ENCODE measurements at places on chromosomes 3 and 15.

DNA sequence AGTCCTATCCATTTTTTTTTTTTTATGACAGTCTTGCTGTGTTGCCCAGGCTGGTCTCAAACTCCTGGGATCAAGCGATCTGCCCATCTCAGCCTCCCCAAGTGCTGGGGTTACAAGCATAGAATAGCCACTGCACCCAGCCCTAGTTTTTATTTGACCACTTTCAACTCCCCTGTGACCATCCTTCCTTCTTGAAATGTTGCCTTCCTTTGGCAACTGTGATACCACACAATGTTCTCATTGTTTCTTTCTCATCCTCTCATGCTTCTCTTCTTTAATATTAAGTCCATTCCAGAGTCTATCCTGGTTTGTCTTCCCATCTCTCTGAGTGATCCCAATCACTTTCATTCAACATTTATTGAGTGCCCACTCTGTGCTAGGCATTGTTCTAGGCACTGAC is 7.9 kb upstream of the GPD1L start:
- DNase-seq, result no peak

DNA sequence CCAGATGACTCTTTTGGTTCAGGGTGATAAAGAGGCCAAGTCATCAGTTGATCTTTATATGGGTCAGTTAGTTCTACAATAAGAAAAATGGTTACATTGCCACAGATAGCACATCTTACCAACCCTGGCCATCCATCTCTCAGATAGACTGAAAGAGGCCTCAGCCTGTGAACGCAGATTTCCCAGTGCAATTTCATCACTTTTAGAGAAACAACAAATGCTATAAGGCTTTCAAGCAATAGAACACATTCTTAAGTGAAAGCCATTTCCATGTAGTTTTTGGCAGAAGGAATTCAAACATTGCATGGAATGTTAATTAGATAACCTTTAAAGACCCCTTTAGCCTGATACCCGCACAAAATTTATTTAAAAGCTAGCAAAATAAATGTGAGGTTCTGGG is 200.6 kb upstream of the ZBTB20 start:
- no peak for DNase-seq

GRCh38 chr15:100191161-100191560 is 150.6 kb downstream of the ADAMTS17 start:
- no peak for DNase-seq

- no peak for DNase-seq
Measured at GRCh38 chr3:112984485-112984884, 6.3 kb upstream of the GTPBP8 start.

DNA sequence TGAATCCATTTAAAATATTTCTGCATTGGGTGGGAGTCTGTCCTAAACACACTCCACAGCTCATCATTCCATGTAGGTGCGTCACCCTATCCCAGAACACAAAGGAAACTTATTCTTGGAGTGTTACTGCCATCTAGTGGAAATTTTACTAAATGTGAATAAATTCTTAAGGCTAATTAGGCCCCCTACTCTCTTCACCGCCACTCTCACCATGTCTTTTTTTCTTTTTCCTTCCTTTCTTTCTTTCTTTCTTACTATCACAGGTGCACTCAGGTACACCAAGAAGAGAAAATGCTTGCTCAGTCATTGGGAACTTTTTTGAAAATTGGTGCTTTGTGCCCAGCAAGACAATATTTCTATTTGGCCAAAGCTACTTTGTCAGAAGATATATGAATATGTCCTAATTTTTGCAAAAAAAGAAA is 26.4 kb upstream of the ATP8B4 start:
- DNase-seq, result no peak

GRCh38 chr15:56964182-56964581 is 45.7 kb downstream of the TCF12 start:
- DNase-seq, result no peak

DNA sequence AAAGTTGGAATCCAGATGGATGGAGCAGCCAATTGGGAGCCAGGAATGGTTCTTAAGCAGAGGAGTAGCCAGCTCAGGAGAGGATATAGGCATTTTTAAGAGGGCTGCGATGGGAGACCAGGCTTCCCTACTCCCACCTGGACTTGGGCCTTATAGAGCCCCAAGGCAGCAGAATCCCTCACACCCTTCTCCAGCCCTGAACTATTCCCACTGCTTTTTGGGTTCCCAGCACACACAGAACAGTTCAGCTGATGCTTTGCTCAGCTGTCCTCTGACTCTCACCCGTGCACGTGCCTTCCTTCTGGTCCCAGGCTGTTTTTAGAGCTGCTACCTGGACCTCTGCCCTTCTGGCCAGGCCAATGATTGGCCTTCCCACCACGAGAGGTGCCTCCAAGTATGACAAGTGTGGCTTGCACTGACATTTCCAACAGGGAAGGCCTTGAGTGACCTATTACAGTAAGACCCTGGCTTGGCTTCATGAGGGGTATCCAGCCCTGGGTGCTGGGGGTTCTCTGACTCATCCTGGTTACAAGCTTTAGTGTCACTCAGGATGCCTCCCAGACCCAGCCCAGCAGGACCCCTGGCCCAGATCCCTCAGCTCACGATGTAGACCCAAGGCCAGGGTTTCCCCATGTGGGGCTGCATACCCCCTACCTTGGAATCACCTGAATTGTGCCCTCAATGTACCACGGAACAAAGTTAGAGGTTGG is 25.2 kb downstream of the NOX5 start:
- DNase-seq, result no peak

DNA sequence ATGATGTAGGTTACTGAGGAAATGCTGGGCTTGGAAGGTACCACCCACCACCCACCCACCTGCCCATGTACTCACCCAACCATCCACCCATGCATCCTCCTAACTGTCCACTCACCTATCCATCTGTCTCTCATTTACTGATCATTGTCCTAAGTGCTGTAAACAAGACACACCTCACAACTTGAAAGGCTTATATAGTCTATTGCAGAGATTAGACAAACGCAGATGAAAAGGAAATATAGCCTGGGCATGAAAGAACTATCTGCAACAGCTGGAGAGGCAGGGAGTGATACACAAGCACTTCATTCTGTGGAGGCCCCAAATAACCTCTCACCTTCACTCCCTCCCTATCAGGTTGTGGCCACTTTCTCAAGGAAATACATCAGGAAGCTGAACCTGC is 54.0 kb downstream of the DAPK2 start:
- no peak for DNase-seq

DNA sequence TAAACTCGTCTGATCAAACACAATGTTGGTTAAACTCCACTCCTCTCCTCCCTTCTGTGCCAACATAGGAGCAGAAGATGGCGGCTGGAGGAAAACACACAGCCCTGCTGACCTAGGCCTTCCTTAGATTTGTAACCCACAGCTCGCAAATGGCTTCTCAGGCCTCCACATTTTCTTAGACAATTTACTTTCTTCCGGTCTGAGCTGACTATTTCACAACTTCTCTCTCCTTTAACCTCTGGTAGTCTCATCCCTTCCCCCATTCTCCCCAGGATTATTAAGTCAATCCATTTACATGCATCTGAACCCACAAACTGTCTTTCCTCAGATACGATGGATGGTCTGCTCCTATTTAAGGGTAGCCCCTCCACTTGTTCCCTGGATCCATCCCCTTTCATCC is 25.7 kb upstream of the ULK4 start:
- no peak for DNase-seq

GRCh38 chr15:47756872-47757271 is 39.6 kb downstream of the SEMA6D start:
- DNase-seq, result no peak

GRCh38 chr3:55077726-55078125 is 149.9 kb upstream of the LRTM1 start:
- DNase-seq, result no peak

- DNase-seq, result no peak
Measured at GRCh38 chr3:55042591-55042990, 114.7 kb upstream of the LRTM1 start.

DNA sequence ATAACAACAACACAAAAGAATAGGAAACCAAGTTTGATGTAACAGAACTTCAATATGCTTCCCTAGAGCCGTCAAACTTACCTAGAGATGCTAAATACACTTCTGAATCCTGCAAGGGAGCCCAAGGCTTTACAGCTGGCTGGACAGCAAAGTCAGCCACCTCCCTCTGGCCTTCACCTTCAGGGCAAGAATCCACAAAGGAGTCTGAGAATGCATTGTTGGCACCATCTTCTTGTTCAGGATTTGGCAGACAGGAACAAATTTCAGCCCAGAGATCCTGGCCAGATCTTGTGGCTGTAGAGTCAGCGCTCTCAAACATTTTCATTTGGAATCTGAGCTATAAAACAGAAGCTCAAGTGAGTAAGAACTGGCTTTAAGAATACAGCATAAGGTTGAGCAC is 2.2 kb downstream of the CCDC32 start:
- DNase-seq, result no peak

- no peak for DNase-seq
Measured at GRCh38 chr3:94904156-94904674, 841.4 kb downstream of the NSUN3 start.
